Stimulated activated CD4-positive, alpha-beta T cell treated with anti-CD3 and anti-CD28 coated beads, TNF-alpha, amount 100 ng/mL, for 1 hour (primary cell): ENCODE measurements at places on chromosomes 5 and 9.

GRCh38 chr5:3103262-3103811 is 351.9 kb upstream of the IRX2 start:
- DNase-seq, result no peak

DNA sequence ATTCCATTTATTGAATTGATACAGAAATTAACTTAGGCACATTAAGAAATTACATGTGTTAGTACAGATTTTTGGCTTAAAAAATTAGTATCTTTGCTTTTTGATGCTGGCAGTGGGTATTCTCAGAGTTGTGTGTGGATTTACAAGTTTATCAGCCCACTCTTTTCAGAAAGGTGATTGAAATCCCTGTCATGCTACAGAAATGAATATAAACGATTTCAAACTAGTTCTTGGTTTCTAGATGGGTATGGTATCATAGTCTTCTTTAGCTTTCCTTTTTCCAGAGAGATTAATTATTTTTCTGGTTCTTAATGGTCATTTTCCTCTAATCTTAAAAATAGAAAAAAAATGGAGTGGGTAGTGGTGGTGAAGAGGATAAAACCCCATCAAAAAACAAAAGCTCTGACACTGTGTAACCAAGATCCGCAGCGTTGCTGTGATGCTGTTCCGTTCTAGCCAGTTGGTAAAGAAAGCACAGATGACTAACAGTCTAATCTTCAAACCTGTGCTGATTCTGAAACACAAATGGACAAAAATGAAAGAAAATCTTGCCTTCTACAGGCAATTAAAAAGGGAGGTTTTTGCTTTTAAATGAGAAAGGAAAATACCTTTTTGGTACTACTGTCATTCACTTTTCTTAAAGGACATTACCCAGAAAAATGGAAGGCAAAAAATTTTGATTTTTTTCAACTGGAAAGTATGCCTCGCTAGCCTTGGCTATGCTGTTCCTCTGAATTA is 5.2 kb downstream of the LRRTM2 start:
- no peak for DNase-seq

DNA sequence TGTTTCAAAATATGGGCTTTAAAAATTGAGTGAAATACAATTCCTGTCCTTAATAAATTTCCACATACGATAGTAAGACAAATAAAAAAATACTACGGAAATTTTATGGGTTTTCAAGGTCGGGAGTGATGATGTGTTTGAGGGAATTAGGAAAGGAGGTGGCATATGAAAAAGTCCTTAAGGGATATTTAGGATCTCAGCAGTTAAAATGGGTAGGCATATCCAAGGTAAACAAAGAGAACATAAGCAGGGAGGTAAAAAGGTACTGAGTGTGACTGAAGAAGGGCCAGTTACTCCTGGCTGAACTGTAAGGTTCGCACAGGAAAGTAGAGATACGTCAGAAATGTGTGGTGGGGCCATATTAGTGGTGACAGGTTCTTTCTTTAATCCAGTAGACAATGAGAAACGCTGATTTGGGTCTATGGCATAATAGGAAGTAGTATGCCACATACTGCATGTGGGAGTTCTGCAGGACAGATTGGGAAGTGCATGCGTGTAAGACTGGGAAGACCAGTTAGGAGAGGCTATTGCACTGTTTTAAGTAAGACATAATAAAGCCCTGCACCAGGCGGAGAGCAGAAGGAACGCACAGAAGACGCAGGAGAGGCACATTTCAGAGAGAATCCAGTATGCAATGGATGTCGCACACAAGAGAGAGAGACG is 937 bp upstream of the HMGCR start:
- no peak for DNase-seq

GRCh38 chr5:172940268-172941066 is 18.8 kb upstream of the RPL26L1 start:
- DNase-seq, result no peak

GRCh38 chr9:77982581-77983319 is 48.9 kb downstream of the GNAQ start:
- DNase-seq, result no peak

DNA sequence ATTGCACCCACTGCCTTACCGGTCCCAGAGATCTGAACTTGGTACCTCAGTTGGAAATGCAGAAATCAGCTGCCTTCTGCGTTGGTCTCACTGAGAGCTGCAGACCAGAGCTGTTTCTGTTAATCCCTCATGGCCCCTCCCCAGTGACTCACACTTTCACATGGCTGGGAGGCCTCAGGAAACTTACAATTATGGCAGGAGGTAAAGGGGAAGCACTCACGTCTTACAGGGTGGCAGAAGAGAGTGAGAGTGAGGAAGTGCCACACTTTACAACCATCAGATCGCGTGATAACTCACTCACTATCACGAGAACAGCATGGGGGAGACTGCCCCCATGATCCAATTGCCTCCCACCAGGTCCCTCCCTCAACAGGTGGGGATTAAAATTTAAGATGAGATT is 648.5 kb downstream of the MTRR start:
- no peak for DNase-seq

- no peak for DNase-seq
Observed at GRCh38 chr5:32230356-32231099, 56.4 kb upstream of the GOLPH3 start.

DNA sequence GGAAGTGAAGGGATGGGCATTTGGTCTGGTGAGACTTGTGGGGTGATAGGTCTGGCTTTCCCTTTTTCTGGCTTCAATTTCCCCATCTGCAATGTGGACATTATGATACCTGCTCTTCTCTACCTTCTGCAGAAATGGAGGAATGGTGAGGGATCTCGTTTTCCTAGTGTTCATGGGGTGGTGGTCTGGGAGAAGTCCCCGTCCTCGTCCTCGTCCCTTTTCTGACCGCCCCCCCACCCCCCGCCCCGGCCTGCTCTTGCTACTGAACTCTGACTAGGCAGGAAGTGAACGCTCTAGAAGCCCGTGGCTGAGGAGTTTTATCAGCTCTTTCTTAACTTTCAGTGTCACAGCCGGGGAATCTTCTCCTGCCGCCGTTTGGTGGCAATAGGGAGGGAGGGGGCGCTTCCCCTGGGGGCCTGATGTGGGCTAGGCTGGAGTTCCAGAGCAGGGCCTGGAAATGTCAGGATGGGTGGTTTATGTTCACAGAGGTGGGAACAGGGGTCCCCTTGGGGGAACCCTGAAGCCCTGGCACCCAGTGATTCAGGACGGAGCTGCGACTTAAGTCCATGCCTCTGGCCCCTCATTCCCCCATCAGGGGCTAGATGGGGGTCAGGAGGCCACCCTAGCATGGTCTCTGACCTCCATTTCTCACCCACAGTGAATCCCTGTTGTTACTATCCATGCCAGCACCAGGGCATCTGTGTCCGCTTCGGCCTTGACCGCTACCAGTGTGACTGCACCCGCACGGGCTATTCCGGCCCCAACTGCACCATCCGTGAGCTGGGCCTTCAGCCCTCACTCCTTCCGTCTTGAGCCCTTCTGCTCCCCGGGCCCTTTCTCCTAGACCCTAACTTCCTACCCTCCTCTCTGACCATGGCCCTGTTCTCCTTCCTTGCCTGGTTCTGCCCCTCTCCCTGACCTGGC is 6.7 kb downstream of the PTGS1 start:
- no peak for DNase-seq
